Stimulated activated CD8-positive, alpha-beta memory T cell treated with anti-CD3 and anti-CD28 coated beads, Interleukin-7, amount 100 ng/mL, for 1 hour (primary cell): ENCODE measurements at places on chromosomes 3 and 15.

GRCh38 chr3:123365450-123366143 lies 83.3 kb downstream of the ADCY5 start:
- DNase-seq, result no peak

- no peak for DNase-seq
These were observed 311.4 kb downstream of the TBC1D5 start for GRCh38 chr3:17431004-17431403.

DNA sequence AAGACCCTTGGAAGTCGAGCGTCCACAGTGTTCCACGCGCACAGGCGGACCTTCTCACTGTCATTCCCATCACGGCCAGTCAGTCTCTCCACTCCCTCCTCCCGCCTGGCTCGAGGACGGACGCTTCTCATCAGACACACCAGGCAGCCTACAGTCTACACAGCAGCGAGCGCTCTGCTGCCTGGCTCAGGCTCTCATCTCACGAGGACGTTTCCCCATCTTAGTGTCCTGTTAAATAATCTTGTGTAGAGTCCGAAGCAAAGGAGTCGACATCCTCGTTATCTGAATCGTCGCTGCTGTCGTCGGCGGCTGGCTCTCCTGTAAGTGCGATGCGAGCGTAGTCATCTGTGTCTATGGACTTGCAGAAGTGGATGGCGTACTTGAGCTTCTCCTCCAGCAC lies 12.4 kb upstream of the OCA2 start:
- DNase-seq, result no peak

GRCh38 chr3:54014067-54014466 lies 108.3 kb upstream of the CACNA2D3 start:
- DNase-seq, result no peak

- no peak for DNase-seq
These were observed 11.2 kb downstream of the SH3GL3 start for GRCh38 chr15:83458381-83458780.

- DNase-seq, result no peak
These were observed 59.9 kb downstream of the ARHGEF26 start for GRCh38 chr3:154180836-154181691.

DNA sequence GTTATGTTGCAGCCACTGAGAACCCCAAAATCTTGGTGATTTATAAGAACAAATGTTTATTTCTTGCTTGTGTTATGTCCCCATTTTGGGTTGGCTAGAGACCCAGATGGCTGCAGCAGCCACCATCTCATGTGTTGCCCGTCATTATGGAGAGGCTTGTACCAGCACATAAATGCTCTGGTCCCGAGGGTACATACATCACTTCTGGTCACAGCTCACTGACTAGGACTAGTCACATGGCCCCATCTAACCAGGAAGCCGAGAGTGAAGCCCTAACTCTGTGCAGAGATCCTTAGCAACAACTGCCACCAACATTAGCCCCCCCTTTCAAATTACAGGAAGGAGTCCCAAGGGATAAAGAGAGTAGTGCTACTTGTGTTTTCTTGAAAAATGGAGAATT lies 25.5 kb upstream of the HACD2 start:
- no peak for DNase-seq

- DNase-seq, result no peak
These were observed 13.0 kb upstream of the MANF start for GRCh38 chr3:51371943-51372557.

DNA sequence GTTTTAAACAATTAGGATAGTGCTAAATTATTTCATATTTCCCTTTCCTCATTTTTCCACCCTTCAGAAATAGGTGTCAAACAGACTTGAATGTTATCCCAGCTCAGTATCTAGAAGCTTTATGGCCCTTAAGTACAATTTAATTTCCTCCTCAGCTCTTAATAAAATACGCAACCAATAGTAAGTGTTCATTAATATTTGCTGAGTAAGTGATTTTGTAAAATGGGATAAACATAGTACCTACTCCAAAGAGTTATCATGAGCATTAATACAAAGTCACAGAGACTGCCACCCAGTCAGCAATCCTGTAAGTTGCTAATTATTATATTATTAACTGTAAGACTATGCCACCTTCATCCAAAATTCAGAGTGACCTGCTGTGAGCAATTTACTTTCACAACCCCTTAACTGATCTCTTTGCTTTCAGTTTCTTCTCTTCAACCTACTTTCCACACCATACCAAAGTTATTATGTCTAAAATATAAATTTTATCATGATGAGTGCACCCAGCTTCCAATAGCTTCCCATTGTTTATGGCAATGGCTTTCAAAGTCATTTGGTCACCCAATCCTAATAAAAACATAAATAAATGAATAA lies 30.7 kb upstream of the CLDN1 start:
- no peak for DNase-seq

GRCh38 chr15:101723171-101723873 lies 951 bp downstream of the TARS3 start:
- no peak for DNase-seq

GRCh38 chr3:184977796-184978195 lies 165.8 kb downstream of the VPS8 start:
- DNase-seq, result no peak

DNA sequence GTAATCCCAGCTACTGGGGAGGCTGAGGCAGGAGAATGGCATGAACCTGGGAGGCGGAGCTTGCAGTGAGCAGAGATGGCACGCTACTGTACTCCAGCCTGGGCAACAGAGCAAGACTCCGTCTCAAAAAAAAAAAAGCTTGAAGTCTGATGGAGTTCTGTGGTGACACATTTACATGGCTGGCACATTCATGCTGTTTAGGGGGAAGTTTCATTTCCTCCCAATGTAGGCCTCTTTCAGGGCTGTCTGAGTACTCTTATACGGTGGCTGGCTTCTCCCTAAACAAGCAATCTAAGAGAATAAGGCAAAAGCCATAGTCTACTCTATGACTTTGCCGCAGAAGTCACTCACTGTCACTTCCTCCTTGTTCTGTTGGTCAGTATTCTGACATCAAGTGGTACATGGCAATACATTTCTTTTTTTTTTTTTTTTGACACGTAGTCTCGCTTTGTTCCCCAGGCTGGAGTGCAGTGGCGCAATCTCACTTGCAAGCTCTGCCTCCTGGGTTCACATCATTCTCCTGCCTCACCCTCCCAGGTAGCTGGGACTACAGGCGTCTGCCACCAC lies 41.2 kb downstream of the OIP5 start:
- no peak for DNase-seq

- no peak for DNase-seq
These were observed 91.6 kb downstream of the FSIP1 start for GRCh38 chr15:39690881-39691634.

DNA sequence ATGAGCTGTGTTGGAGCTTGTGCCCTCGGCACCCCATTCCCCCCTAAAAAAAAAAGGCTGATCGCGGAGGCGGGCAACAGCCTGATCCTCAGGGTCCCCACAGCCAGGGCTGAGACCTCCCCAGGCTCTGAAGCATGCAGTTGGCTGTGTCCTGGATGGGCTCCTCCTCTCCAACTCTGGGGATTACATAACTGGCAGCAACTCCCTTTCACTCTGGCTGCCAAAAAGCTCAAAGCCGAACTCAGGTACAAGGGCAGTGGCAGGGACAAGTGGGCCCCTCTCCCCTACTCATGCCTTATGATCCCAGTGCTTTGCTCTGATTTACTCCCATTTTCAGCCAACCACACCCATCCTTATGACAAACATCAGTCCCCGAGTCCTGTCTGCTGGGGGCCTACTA lies 18.3 kb downstream of the TPRA1 start:
- DNase-seq, result no peak
